ENCODE measurements at places on chromosomes 12 and 14. TPM values are rescaled to one million over a fixed set of nuclear protein-coding genes. Genes with fewer than 3 reads are reported as not detected.

SDSL gene
- total RNA-seq, result 3.9 TPM

POLE2 gene
- total RNA-seq, result 46.5 TPM

RNU4-1 gene
- total RNA-seq, result 1,150 TPM

KRT78 gene
- not detected for total RNA-seq

SLCO1B3 gene
- not detected for total RNA-seq

TSPAN19 gene
- not detected for total RNA-seq

HEATR5A gene
- total RNA-seq, result 9.4 TPM

KIF5A gene
- 1.3 TPM for total RNA-seq

G2E3 gene
- 16.9 TPM for total RNA-seq

SRGAP1 gene
- total RNA-seq, result 0.21 TPM
